Adrenal gland (tissue), 19 donors: ENCODE measurements at places on chromosomes 2 and 18.

GRCh38 chr2:181457741-181458425 is 697 bp downstream of the ITGA4 start:
- peak; percentile 23 for DNase-seq

DNA sequence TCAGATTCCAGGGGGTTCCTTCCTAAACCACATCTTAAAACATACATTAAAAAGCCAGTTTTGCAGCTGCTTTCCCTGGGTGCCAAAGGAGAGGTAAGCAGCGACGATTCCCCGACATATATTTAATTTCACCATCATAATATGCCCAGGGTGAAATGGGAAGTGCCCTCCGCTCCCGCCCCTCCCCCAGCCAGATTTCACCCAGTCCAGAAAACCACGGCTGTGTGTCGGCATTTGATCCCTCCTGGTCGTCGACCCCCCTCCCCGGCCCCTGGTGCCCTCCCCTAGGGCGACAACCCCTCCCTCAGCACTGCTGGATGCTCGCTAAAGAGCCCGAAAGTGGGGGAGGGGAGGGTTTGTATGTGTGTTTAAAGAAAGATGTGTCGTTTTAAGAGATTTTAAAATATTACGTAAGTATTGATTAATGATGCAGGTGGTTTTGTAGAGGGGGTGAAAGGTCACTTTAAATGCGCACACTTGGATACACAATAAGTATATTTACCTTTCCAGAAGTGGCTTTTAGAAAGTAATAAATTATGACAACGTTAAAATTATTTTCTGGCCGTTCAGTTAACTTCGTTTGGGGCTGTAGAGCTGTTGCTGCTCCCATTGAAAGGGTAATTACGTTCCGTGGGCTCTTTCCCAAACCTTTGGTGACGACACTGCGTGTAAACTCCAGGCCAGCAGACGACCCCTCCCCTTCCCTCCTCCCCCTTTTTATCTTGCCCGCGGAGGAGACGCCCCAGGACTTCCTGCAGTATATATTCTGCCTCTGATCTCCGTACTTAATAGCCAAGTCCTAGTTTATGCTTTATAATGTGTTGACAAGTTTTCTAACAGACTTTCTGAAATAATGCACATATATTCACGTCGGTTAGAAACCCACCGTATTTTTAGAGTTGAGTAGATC is 3.4 kb upstream of the BCL11A start:
- peak; percentile 32 for DNase-seq

- DNase-seq: no peak
Measured at GRCh38 chr18:30957066-30957465, 85.5 kb downstream of the DSC3 start.

DNA sequence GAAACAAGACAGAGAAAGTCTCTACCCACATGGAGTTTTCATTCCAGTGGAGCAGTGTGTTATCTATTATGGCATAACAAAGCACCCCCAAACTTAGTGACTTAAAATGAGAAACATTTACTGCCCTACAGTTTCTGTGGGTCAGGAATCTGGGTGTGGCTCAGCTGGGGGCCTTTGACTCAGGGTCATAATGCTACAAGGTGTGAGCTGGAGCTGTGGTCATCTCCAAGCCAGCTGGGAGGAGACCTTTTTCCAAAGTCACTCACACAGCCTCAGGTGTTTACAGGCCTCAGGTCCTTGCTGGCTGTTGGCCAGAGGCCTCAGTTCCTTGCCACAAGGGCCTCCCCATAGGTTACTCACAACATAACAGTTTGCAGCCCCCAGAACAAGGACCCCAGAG is 169.2 kb downstream of the ETAA1 start:
- DNase-seq: no peak

DNA sequence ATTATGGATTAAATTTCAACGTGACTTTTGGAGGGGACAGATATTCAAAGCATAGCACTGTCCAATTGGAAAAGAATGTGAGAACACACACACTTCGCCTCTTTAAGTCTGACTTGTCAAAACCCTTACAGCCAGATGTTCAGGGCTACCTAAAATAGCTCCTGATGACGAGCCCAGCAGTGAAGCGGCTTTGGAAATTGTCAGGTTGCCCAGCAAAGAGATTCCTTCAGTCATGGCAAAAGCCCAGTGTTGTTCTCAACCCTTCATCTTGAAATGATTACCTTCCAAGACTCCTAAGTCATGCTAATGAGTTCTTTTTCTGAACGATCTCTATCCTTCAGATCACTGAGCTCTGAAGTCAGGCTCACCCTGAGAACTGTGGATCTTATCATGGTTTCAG is 436.6 kb downstream of the LRATD1 start:
- DNase-seq: no peak

DNA sequence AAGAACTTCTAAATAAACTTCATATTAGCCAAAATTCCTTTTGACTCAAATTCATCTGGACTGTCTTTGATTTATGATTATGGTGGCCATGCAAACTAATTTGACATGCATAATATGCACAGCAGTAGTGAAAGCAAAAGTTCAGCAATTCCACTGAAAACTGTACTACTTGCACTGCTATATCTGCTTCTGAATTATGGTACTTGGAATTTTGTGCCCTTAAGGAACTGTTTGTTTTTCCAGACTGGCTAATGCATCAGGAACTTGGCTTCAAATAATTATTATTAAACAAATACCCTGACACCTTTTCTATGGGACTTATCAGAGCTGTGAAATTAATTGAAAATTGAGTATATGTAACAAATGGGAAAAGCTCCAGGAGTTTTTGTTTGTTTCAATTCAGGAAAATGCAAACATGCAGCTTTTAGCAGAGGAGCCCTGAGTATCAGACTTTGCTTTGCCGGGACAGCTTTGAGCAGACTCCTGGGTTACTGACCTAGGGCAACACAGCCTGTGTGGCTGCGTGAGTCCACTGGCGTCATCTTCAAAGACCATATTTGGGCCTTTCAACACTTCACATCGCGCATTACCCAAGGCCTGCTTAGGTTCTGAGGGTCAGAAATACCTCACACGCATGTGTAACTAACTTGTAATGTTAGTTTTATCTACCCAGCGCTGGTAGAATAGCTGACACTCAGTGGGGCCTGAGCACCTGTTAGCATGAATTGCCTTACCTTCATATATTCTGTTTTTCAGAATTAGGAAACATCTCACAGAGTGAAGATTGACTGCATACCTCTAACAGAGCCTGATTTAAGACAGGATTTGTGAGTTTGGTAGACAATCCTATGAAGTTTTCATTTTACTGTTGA is 35.4 kb downstream of the CFAP221 start:
- peak; percentile 28 for DNase-seq

GRCh38 chr18:54684784-54685183 is 93.7 kb downstream of the DYNAP start:
- DNase-seq: no peak

DNA sequence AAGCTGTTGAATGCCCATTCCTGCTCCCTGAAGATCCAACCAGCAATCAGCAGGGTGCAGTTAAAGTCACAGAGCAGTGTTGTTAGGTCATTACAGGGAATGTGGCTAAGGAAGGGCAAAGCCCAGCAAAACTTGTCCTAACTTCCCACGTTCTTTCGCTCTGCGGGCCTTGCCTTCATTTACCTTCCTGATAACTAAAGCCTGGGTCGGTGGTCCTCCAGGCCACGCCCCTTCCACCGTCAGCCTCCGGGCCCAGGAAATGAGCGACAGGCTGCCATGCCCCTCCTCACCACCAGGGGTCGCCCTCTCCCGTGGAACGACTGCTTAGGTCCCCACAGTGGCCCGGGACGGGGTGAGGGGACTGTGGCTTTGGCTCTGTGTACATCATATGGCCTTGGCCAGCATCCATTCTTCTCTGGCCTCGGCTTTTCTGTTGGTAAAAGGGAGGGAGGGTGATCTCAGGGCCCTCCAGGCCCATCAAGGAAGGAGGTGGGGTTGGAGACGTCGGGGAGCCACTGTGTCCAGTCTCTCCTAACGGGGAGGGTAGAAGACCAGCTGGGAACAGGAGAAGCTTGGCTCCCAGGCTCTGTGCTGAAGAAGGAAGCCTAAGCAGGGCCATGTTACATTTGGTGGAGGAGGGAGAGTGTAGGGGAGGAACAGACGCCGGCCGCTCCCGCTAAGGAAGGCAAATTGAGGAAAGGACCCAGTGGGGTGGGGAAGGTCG is 2.2 kb downstream of the SH2D6 start:
- peak; percentile 96 for DNase-seq

DNA sequence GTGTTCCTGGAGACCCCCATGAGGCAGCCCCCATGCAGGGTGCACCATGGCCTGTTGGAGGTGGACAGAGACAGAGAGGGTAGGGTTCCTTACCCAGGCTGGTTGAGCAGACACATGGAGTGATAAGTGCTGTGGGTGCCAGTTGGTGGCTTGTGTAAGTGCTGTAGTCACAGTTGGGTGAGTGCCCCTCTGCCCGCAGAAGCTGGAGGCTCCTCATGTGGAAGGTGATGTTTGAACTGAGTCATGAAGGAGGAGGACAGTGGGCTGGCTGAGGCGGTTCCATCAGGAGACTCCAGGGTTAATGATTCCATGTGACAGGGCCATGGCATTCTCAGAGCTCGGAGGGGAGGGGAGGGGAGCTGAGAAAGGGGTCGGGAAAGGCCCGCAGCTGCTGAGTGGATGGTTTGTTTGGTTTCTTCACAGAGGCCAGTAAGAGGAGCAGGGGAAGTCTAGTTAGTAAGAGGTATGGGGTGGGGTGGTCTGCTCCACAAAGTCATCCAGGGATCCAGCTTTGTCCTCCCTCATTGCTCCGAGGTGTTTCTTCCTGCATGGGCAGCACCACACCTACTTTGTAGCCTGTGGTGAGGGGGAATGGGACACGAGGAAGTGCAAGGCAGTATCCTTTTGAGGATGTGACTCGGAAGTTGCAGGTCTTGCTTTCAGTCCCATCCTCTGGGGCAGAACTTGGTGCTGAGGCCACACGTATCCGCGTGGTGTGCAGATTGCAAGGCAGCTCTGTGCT is 13.6 kb downstream of the IMPA2 start:
- DNase-seq: no peak

DNA sequence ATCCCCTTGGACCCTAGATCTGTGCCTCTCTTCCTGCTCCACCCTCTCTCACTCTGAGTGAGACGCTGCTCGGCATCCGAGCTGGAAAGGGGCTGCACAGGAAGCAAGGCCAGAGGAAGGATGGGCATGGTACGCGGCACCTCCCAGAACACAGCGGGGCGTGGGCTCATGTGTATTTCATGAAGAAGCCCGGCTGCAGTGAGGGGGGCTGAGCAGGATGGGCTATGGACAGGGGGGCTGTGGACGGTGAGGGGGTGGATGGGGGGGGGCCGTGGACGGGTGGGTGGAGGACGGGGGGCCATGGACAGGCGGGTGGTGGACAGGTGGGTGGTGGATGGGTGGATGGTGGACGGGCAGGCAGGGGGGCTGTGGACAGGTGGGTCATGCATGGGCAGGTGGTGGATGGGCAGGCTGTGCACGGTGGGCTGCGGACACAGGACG is 28.5 kb downstream of the SLC66A2 start:
- no peak for DNase-seq

DNA sequence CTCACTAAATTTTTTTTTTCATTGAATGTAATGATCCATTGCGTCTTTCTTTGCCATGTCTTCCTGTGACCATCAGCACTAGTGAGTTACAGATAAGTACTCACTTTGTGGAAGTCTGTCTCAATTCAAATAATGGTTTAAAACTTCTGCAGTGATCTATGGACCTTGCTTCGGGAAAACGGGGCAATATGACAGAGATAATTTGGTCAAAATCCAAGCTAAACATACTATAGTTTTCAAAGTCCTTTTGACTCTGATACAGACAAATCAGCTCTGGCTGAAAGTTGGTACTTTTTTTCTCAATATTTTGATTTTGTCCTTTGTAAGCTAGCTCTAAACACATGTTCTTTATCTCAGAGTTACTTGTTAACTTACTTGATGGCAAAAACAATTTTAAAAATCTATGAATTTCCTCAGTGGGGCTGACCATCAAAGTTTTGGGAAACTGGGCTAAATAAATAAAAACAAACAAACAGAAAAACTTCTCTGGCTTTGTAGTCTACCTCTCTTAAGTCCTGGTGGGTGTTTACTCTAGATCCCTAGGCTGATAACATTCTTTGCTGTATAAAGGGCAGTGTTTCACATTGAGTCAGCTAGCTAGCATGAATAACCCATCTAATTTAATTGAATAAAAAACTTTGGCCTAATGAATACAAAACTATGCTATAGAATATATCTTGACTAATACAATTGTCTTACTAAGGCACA is 327.6 kb downstream of the RDH14 start:
- no peak for DNase-seq

DNA sequence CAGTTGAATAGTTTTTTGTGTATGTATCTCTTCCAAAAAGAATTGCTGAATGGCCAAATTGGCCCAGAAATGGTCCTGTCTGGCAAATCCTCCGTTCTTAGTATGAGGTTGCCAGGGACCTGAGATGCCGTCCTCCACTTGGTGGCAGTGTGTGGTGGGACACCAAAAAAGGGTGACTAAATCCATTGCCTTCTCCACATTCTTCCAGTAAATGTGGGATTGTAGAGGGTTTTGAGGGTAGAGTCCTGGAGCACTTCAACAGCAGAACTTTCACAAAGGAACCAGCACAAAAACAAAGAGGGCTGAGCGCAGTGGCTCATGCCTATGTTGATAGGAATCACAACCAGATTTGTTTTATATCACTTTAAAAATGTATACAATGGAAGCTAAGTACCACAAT is 199.9 kb downstream of the BCL2 start:
- DNase-seq: peak; percentile 40

DNA sequence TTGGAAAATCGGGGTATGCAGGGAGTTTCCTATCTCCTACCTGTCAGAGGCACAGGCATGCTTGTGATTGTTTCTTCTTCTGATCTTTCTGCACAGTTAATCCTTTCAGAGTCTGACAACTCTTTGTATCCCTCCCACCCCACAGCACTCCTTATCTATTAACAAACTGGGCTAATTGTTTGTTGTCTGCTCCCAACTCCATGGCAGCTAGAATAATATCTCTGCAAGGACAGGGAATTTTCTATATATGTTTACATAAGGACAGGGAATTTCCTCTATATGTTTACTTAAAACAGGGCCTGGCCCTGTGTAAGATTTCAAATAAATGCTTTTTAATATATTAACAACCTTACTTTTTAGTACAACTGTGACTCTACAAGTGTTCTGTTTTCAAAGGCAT is 36.0 kb upstream of the VRK2 start:
- no peak for DNase-seq

DNA sequence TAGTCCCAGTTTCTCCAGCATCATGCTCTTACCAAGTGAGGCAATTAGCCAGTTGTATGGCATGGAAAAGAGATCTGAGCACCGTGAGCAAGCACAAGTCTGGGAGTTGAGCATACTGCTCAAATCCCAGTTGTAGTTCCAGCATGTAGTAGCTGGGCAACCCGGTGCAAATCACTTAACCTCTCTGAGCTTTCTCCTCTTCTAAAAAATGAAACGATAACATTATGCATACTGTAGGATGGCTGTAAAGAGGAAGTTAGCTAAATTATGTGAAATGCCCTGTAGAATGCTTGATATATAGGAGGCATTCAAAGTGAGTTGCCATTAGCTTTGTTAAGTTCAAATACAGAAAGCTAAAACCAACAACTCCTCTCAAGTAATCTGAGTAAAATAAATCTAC is 164.0 kb upstream of the ZEB2 start:
- no peak for DNase-seq

- DNase-seq: no peak
Measured at GRCh38 chr2:69348781-69349180, 38.2 kb downstream of the GFPT1 start.

GRCh38 chr2:96923810-96924774 is 54.2 kb upstream of the SEMA4C start:
- no peak for DNase-seq

GRCh38 chr18:64752707-64753106 is 603.8 kb upstream of the LINC00305 start:
- no peak for DNase-seq

GRCh38 chr2:234723400-234723799 is 226.5 kb upstream of the ARL4C start:
- no peak for DNase-seq
